K562 (cell line): ENCODE measurements at places on chromosomes 7 and 10.
A peak's percentile ranks its signal among the peaks of the same experiment; 100 is the strongest.

DNA sequence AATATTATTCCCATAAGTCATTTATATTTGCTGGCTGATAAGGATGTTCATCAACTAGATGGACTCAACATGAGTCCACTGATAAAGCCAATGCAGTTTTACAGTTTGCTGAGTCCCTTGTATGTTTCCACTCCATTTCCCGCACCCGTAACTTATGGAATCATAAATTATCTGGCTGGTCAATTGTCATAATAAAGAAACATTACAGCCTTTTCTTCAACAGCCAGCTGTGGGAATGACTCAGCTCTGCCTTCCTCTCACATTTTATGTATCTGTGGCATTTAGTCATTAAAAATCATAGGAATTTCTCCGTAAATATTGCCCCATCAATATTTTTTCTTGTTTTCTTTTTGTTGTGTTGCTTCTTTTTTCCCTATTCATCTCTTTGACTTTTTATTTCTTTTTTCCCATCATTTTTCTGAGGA is 22.3 kb upstream of the TMEM26 start:
- no peak overlapping the region for H3K4me3 ChIP-seq
- no peaks in the 10 kb centered on the region for H3K36me3 ChIP-seq
- no peak for DNase-seq
- H3K27me3 ChIP-seq, result no peaks in the 10 kb centered on the region
- peak overlapping the region; percentile 41; the same call in 1 of the 3 replicates for H3K27ac ChIP-seq
- peaks cover 5% of the 10 kb centered on the region; the same call in 2 of the 3 replicates for H3K4me1 ChIP-seq

DNA sequence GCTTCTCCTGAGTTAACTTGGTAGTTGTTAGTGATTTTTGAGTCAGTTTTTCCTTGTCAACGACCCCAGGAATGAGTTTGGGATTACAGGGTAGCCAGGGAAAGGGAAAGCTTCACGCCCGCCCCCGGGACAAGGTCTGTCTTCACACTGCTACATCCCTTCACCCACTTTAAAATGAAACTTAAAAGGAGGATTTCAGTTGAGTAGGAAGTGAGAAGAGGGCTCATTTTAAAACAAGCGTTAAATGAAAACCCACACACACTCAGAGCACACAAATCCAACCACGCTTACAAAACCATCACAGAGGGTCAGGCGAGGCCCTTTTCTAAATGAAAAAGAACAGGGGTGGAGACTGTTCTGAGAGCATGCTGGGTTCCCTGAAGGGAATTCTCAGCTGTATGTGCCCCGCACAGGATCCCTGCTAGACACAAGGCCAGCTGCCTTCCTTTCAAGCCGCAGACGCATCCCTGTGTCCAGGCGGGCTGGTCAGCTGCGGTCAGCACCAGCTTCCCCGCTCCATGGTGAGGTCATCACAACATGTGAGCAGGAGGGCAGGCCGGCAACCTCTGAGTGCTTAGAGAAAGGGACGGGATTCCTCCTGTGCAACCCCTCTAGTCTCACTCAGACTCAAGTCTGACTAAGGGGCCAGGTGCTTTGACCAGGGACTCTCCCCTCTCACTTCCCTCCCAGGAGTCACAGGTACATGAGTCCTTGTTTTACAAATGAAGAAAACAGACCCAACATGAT is 111.8 kb downstream of the EGFR start:
- peaks cover 10% of the 10 kb centered on the region; the same call in 1 of the 2 replicates for H3K27me3 ChIP-seq
- H3K36me3 ChIP-seq, result no peaks in the 10 kb centered on the region
- no peak for DNase-seq
- H3K27ac ChIP-seq, result no peak overlapping the region
- H3K4me1 ChIP-seq, result peaks cover 16% of the 10 kb centered on the region; the same call in 2 of the 3 replicates

GRCh38 chr10:80458638-80459037 is 4.5 kb downstream of the TSPAN14 start:
- DNase-seq, result no peak
- H3K27me3 ChIP-seq, result no peaks in the 10 kb centered on the region
- no peak overlapping the region; the same call in 1 of the 2 replicates for H3K4me3 ChIP-seq
- peaks cover 75% of the 10 kb centered on the region for H3K4me1 ChIP-seq
- H3K36me3 ChIP-seq, result peaks cover 44% of the 10 kb centered on the region

GRCh38 chr7:30246392-30246791 is 38.0 kb upstream of the ZNRF2 start:
- H3K27ac ChIP-seq, result no peak overlapping the region
- peaks cover 3% of the 10 kb centered on the region; the same call in 1 of the 2 replicates for H3K4me1 ChIP-seq
- no peak overlapping the region for H3K4me3 ChIP-seq
- DNase-seq, result no peak
- H3K36me3 ChIP-seq, result no peaks in the 10 kb centered on the region

DNA sequence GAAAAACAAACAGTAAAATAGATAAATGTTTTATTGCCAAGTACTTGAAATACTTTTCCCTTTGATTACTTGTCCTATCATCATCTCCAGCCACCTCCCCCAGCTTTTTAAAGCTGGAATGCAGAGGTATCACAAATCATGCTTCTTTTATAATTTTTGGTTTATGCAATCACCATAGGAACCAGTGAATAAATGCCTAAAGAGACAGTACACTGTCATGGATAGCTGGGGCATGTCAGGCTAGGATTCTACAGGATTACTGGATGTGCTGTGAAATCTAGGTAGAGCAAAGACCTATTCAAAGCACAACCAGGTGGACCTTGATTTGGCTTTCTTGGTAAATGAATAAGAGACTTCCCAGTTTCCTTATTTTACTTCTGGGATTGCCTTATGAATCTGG is 158.6 kb downstream of the ELAPOR2 start:
- no peak overlapping the region for H3K4me3 ChIP-seq
- H3K27me3 ChIP-seq, result no peaks in the 10 kb centered on the region
- no peak overlapping the region for H3K27ac ChIP-seq
- H3K36me3 ChIP-seq, result peaks cover 15% of the 10 kb centered on the region; the same call in 2 of the 3 replicates

- no peak overlapping the region for H3K4me3 ChIP-seq
- H3K27ac ChIP-seq, result no peak overlapping the region
- no peaks in the 10 kb centered on the region for H3K4me1 ChIP-seq
- no peaks in the 10 kb centered on the region for H3K36me3 ChIP-seq
- DNase-seq, result no peak
These were observed 49.1 kb upstream of the ADCY1 start for GRCh38 chr7:45525057-45525456.

- H3K36me3 ChIP-seq, result no peaks in the 10 kb centered on the region
- no peak for DNase-seq
- no peak overlapping the region for H3K27ac ChIP-seq
- H3K4me1 ChIP-seq, result no peaks in the 10 kb centered on the region
- no peaks in the 10 kb centered on the region for H3K27me3 ChIP-seq
- H3K4me3 ChIP-seq, result no peak overlapping the region
These were observed 598.3 kb upstream of the GHITM start for GRCh38 chr10:83541046-83541445.

GRCh38 chr10:4263601-4263921 is 478.6 kb upstream of the KLF6 start:
- H3K4me1 ChIP-seq, result no peaks in the 10 kb centered on the region
- H3K36me3 ChIP-seq, result no peaks in the 10 kb centered on the region
- peaks cover 8% of the 10 kb centered on the region; the same call in 1 of the 2 replicates for H3K27me3 ChIP-seq
- no peak for DNase-seq
- H3K4me3 ChIP-seq, result no peak overlapping the region

- no peak overlapping the region for H3K27ac ChIP-seq
- no peaks in the 10 kb centered on the region for H3K36me3 ChIP-seq
- H3K4me3 ChIP-seq, result no peak overlapping the region
- H3K4me1 ChIP-seq, result no peaks in the 10 kb centered on the region
- peaks cover 38% of the 10 kb centered on the region for H3K27me3 ChIP-seq
These were observed 424 bp downstream of the EGFR start for GRCh38 chr7:55019191-55019690.

GRCh38 chr10:115093776-115094408 is 727 bp downstream of the ATRNL1 start:
- H3K27ac ChIP-seq, result no peak overlapping the region
- H3K4me1 ChIP-seq, result no peaks in the 10 kb centered on the region
- H3K27me3 ChIP-seq, result no peaks in the 10 kb centered on the region
- no peaks in the 10 kb centered on the region for H3K36me3 ChIP-seq
- DNase-seq, result no peak

DNA sequence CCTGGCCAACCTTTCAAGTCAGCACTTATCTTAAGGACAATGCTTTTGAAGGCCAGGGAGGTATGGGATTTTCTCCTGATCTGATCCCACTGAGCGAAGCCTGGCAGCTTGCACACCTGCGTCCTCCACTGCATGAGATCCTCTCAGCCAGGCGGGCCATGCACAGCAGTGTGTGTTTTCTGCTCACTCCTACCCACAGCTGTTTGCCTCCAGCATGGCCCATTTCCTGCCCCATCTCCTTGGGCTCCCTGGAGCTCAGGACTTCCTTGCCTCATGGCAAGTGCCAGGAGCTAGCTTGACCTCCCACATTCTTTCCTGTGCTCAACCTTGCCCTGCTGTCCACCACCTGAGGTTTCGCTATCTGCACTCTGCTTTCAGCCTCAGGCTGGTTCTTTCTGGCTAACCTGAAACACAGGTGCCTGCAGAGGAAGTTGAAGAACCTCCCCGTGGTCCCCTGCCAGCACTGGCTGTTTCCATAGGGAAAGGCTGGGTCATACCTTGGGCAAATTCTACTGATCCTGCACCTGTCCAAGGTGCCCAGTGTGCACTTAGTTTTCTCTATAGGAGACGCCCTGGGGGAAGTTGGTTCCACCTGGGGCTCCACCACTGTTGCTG is 43.9 kb upstream of the EEPD1 start:
- no peak overlapping the region for H3K4me3 ChIP-seq
- H3K36me3 ChIP-seq, result no peaks in the 10 kb centered on the region
- 0 out of 2 replicates have a peak, but pooled peaks cover 5% of the 10 kb centered on the region for H3K4me1 ChIP-seq
- H3K27ac ChIP-seq, result no peak overlapping the region
- no peak for DNase-seq

DNA sequence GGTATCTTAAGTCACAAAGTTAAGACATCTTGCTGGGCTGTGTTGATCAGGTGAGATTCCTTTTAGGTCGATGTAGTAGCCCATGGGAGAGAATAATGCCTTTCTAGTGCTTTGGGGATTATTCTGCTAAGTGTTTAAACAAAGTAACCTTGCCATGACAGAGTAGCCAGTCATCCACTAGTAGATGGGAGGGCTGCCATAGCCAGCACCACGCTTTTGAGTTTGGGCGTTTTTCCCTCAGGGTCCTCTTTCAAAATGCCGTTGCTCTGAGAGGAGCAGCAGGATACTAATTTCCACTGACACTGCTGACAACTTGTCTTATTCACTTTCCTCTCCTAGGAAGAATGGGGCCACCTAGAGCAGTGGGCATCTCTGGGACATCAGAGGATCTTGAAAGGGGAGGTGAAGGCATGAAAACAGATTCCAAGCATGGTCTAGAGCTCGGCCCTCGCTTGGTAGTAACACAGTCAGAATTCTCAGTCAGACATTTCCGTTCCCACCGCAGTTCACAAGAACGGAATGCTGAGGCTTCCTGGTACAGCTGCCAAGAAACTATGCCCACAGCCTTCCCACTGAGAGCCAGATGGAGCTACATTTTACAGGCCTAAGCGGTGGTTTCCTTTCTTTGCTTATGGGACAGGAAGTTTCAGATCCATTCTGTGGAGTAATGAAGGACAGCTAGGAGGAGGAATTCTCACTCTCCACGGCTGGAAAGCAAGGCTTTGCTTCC is 15.3 kb upstream of the RSU1 start:
- no peak overlapping the region for H3K27ac ChIP-seq
- DNase-seq, result no peak
- H3K36me3 ChIP-seq, result no peaks in the 10 kb centered on the region
- no peaks in the 10 kb centered on the region; the same call in 2 of the 3 replicates for H3K4me1 ChIP-seq
- no peak overlapping the region for H3K4me3 ChIP-seq

- no peak overlapping the region for H3K27ac ChIP-seq
- peak; percentile 69 for DNase-seq
- H3K36me3 ChIP-seq, result no peaks in the 10 kb centered on the region
- H3K27me3 ChIP-seq, result no peaks in the 10 kb centered on the region
- peaks cover 34% of the 10 kb centered on the region for H3K4me1 ChIP-seq
These were observed 12.2 kb upstream of the REPIN1 start for GRCh38 chr7:150356265-150356897.

- no peaks in the 10 kb centered on the region for H3K4me1 ChIP-seq
- no peak for DNase-seq
- no peak overlapping the region for H3K4me3 ChIP-seq
- H3K27me3 ChIP-seq, result no peaks in the 10 kb centered on the region
- no peaks in the 10 kb centered on the region for H3K36me3 ChIP-seq
These were observed 296.8 kb downstream of the PCLO start for GRCh38 chr7:82865856-82866255.

- peaks cover 37% of the 10 kb centered on the region for H3K36me3 ChIP-seq
- no peak within 1 kb of the TSS for H3K27ac ChIP-seq
- H3K27me3 ChIP-seq, result no peaks in the 10 kb centered on the region
- DNase-seq, result no peak
- no peaks in the 10 kb centered on the region for H3K4me1 ChIP-seq
These were observed at the start of gene LRRC4 for GRCh38 chr7:128030654-128031611. LRRC4 (minus strand) TSS chr7:128031437; CDS start chr7:128030640, 797 bp downstream.

- no peaks in the 10 kb centered on the region for H3K27me3 ChIP-seq
- no peaks in the 10 kb centered on the region; the same call in 2 of the 3 replicates for H3K4me1 ChIP-seq
- peak; percentile 89 for DNase-seq
- H3K27ac ChIP-seq, result peak within 1 kb of the TSS; percentile 90
- peaks cover 25% of the 10 kb centered on the region for H3K36me3 ChIP-seq
These were observed at the start of gene CDK6 for GRCh38 chr7:92836489-92836999. CDK6 (minus strand) TSS chr7:92836573; CDS start chr7:92833323, 3,250 bp downstream.

- no peak overlapping the region for H3K27ac ChIP-seq
- no peak overlapping the region for H3K4me3 ChIP-seq
- DNase-seq, result no peak
- H3K4me1 ChIP-seq, result no peaks in the 10 kb centered on the region
- H3K27me3 ChIP-seq, result no peaks in the 10 kb centered on the region
These were observed 86.6 kb upstream of the INSYN2A start for GRCh38 chr10:127283017-127283416.

GRCh38 chr7:155585951-155586350 is 39.6 kb upstream of the CNPY1 start:
- H3K27me3 ChIP-seq, result peaks cover 93% of the 10 kb centered on the region
- no peak for DNase-seq
- no peak overlapping the region for H3K4me3 ChIP-seq
- H3K27ac ChIP-seq, result no peak overlapping the region
- H3K36me3 ChIP-seq, result no peaks in the 10 kb centered on the region

DNA sequence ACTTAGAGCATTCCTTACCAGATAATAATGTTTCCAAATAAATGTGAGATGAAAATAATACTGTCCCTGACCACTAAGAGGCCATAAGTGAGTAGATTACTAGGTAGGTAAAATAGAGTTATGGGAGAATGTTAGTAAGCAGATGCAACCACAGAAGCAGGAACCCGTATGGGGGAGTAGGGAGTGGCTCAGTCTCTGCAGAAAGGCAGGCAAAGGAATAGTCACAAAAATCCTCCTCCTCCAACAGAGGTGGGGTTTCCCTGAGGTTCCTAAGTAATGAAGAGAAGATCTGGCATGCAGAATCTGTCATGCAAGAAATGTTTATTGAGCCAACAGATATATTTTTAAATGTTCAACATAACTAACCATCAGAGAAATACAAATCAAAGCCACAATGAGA is 9.0 kb upstream of the YAE1 start:
- H3K4me1 ChIP-seq, result no peaks in the 10 kb centered on the region
- peak; percentile 40 for DNase-seq
- no peak overlapping the region for H3K27ac ChIP-seq
- no peaks in the 10 kb centered on the region for H3K36me3 ChIP-seq

DNA sequence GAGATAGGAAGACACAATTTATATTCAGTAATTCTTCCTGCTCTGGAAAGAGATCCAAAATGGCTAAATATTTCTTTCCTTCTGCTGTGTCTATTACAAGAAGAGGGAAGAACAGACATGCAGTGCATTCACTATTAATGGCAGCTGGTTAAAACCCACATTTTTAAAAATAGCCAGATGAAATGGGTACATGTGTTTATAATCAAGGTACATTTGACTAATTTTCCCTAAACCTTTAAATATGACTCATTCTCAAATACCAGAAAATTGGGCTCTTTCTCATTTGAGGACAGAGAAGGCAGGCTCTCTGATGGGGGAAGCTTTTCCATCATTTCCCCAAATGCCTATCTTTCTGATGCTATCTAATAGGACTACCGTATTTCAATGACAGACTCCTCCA is 215.7 kb upstream of the HABP2 start:
- no peak for DNase-seq
- no peak overlapping the region for H3K27ac ChIP-seq
- no peak overlapping the region for H3K4me3 ChIP-seq
- no peaks in the 10 kb centered on the region for H3K36me3 ChIP-seq
- no peaks in the 10 kb centered on the region; the same call in 1 of the 2 replicates for H3K27me3 ChIP-seq
